NCI-H345 (cell line): ENCODE measurements at places on chromosomes 1 and 21.

DNA sequence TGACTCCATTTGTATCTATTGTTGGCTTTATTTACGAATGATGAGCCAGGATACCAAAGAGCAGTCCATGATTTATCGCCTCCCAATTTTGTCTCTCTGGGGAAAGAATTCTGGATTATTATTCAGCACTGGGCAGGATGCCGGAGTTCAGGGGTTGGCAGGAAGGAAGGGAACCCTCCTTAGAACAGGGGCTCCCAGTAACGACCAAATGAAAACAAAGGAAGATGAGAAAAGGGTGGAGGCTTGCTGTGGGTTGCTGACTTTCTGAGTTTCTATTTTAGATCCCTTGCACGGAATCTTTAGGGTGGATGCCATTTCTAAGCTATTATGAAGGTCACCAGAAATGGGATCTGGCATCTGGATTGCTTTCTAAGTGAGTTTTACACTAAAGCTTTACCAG, 231.2 kb upstream of the LYPLAL1 start:
- DNase-seq, result no peak

DNA sequence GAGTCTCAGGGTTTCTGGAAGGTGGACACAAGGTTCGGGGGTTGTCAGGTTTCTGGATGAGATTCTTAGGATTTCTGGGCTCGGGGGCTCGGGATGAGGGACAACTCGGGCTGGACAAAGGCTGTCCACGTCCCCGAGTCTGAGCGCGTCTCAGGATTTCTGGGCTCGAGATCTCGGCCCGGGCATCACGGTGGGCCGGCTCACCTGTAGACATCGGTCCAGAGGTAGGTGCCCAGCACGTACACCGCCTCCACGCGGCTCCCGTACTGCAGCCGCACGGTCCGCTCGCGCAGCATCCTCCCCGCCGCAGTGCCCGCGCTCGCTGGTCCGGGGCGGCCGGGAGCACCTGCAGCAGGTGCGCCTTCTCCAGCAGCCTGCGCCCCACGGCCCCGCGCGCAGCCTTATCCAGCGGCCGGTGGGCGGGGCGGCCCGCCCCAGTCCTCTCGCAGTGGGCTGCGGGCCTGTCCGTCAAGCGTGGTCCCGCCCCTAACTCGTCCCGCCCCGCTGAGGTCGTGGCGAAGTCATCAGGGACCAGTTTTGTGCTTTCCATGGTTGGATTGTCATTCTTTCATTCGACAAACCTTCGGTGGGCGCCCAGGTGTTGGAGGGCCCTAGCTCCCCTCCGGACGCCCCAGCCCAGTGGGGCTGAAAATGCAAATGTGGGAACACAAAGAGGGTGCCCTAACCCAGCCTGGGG, at the start of gene PADI2:
TSS of gene PADI2 (minus strand) at position 376 of the 697 bp plus-strand sequence. CDS start at position 296, 80 bp downstream.
- DNase-seq, result peak; percentile 87

- no peak for DNase-seq
Observed at GRCh38 chr1:3779265-3779911, 6.8 kb downstream of the SMIM1 start.

DNA sequence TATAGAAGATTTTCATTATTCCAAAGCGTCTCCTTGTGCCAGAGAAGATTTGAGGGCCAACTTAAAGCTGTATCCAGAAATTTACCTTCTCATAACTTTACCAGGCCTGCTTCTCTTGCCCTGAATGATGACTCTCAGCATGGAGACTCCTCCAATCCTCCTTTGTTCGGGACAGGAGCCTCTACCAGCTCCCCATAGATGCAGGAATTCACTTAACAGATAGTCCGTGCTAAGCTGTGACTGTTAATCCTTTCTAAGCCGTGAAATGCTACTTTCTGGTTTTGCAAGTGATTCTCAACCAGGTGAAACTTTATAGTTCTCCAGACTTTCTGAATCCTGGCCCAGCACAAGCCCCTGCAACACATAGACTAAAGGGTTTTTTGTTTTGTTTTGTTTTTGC, 31.8 kb upstream of the KCND3 start:
- no peak for DNase-seq

DNA sequence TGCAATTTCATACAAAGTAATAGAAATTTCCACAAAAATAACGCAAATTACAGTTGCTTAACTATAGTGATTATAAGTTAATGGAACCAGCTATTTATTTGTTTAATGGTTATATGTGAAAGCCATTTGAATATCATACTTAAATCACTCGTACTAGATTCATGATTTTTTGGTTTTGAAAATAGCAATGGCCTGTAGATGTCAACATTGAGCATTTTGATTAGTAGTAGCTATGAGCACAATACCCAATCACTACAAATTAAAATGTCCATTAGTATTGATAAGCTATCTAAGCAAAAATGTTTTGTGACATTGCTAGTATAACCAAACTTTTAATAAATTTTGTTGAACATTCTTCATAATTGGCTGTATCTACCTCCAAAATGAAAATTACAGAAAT, 10.0 kb downstream of the COL24A1 start:
- DNase-seq, result no peak

DNA sequence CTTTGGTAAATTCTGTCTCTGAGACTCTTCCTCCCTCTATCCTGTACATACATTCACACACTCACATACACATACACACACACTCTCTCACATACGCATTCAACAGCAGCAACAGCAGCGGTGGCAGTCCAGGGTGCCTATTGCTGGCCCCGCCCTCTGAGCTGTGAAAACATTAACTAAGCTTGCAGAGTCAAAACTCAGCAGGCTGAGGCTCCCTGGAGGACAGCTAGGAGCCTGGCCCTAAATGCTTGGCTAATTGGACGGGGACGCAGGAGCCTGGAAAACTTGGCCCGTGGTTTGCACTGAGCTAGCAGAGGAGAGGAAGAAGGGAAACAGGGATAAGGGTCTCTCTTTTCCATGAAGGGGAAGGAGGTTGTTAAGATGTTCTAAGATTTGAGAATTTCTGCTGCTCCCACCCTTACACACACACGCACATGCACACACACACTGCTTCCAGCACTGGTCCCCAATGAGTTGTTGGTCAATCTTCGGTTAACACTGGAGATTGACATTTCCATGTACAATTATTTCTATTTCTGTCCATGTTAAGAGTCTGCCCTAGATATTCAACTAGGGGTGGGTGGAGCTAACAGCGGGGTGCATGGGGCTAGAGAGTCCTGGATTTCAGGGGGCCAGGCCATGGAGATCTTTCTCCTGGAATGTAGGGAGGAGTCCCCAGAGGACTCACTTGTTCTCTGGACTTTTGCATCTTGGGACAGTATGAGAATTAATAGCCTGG, 94.2 kb downstream of the PLXNA2 start:
- no peak for DNase-seq

DNA sequence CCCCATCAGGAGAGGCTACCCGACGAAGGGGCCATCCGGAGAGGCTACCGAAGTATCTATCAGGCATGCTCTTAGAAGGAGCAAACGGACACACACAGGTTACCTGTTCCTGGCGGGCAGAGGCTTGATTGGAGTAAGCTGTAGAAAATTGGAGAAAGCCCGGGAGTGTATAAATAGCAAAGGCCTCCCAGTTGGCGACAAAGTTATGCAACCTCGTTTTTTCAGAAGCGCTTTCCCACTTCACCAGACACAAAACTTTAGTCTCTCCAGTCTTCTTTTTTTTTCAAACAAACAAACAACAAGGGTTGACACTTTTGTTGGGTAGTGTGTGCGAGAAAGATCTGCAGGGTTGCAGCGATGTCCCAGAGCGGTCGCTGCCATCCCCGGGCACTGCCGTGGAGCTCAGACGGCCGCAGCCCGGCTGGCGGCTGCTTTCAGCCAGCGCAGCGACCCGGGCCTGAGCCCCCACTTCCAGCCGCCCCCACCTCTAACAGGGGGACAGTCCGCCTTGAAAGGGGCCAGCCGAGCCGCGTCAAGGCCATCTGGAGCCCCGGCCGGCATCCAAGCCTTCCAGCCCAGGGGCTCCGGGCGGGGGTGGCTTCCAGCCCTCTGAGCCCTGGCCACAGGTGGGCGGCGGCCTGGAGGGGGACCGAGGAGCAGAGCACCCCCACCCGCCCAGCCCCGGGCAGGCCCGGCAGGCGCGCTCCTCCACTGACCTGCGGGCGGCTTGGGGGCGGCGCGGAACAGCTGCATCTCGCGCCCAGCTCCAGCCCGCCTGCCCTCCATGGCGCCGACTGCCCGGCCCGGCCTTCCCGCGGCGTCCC, 616 bp downstream of the MCOLN3 start:
- DNase-seq, result peak; percentile 42

- no peak for DNase-seq
Observed at GRCh38 chr21:45987121-45987711, 5.6 kb downstream of the COL6A1 start.

DNA sequence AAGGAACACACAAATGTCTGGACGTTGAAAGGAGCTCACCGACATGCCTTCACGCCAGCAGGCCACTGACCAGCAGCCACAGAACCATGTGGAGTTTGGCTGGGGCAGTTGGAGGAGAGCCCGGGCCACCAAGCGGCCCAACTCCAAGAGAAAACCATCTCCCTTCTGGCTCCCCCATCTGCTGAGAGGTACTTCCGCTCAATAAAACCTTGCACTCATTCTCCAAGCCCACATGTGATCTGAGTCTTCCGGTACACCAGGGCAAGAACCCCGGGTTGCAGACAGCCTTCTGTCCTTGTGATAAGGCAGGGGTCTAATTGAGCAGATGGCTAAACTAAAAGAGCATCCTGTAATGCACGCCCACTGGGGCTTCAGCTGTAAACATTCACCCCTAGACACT, 24.4 kb downstream of the RGS4 start:
- DNase-seq, result no peak

- DNase-seq, result peak; percentile 11
Observed at GRCh38 chr1:160942926-160943325, 11.7 kb downstream of the ITLN2 start.
